Caki2 (cell line): ENCODE measurements at places on chromosomes 7 and 10. TPM values are rescaled to one million over a fixed set of nuclear protein-coding genes. Genes with fewer than 3 reads are reported as not detected.

GRCh38 chr7:136275794-136276193 is 298.6 kb upstream of the MTPN start:
- DNase-seq: no peak

- DNase-seq: no peak
Observed at GRCh38 chr10:129641351-129641750, 174.3 kb downstream of the MGMT start.

DNA sequence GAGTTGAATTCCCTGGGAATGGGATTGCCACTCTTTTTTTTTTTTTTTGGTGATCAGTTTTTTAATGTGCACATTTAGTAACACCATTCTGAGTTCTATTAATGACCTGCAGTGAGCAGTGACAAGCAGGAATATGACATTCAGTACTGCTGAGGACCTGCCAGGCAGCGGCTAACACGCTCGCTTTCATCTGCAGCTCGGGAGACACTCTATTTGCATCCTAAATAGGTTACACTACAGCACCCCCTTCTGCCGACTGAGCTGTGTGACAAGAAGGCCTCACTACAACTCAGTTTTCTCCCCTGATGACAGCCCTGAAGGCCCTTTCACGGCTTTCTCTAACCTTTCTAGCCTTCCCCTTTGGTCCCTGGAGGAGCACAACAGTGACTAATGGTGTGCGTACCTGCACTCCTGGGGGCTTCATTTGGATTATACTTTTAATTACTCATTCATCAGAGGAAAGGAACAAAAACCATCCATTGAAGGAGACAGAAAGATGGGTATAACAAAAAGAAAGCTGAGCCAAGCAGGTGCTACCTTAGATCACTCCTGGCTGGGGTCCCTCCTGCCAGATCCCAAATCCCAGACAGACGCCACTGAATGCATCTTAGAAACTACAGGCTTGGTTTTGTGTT is 872.4 kb downstream of the LRMDA start:
- peak; percentile 68 for DNase-seq

The C10orf105 gene
- total RNA-seq: not detected in 2 replicates

The SYT15 gene
- total RNA-seq: not detected in 2 replicates

The NKX1-2 gene
- not detected in 2 replicates for total RNA-seq

DNA sequence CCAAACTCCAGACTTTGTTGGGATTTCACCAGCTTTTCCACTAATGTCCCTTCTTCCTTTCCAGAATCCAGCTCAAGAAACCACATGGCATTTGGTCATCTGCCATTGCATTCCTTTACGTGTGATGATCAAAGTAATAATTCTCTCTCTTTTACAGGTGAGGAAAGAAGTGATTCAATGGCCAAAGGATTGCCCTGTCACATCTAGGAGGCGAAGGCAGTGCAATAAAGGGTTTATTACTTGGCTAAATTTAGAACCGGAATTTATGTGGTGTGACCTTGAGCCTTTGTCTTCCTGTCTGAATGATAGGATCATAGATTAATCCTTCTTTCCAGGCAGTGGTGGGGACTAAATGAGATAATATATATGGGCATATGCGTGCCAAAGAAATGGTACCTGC is 58.3 kb upstream of the COBL start:
- DNase-seq: peak; percentile 67

- DNase-seq: peak; percentile 80
Observed at GRCh38 chr7:18541181-18541870, 45.8 kb downstream of the HDAC9 start.
